ENCODE measurements at places on chromosomes 1 and 21.

DNA sequence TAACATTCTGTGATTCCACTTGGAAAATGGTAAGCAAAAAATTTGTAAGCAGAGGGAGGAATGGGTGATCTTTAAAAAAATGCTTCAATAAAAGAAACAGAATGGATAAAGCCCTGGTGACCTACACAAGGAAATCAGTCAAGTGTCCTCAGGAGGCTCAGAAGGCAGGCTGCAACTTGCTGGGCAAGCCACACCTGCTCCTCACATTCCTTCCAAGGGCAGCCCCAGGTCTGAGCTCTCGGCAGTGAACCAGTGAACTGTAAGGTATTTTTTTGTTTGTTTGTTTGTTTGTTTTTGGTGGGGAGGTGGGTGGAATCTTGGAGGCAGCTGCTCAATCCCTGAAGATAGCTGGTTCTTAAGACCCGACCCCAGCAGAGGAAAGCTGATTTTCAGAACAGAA, 4.4 kb downstream of the TACSTD2 start:
- no peak for DNase-seq

DNA sequence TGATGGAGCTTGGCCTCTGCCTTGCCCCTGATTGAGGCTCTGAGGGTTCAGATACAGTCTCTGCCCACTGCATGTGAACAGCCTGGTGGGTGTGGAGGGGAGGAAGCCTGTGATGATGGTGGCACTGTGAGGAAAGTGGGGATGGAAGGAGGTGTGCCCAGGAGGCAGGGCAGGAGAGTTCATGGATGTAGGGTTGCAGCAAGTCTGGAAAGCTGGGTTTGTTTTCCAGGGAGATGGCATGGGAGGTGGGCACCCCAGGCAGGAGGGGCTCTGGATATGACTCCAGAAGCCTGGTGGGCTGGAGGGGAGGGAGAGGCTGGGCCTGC, 63.2 kb downstream of the ADARB1 start:
- DNase-seq, result no peak

GRCh38 chr1:198923993-198924392, 285.2 kb downstream of the PTPRC start:
- no peak for DNase-seq

GRCh38 chr1:167842872-167843271, 71.1 kb downstream of the ADCY10 start:
- DNase-seq, result no peak

- no peak for DNase-seq
Measured at GRCh38 chr21:24716281-24716918, 890.9 kb downstream of the MRPL39 start.

- no peak for DNase-seq
Measured at GRCh38 chr1:53408013-53408754, 51.0 kb upstream of the DMRTB1 start.

DNA sequence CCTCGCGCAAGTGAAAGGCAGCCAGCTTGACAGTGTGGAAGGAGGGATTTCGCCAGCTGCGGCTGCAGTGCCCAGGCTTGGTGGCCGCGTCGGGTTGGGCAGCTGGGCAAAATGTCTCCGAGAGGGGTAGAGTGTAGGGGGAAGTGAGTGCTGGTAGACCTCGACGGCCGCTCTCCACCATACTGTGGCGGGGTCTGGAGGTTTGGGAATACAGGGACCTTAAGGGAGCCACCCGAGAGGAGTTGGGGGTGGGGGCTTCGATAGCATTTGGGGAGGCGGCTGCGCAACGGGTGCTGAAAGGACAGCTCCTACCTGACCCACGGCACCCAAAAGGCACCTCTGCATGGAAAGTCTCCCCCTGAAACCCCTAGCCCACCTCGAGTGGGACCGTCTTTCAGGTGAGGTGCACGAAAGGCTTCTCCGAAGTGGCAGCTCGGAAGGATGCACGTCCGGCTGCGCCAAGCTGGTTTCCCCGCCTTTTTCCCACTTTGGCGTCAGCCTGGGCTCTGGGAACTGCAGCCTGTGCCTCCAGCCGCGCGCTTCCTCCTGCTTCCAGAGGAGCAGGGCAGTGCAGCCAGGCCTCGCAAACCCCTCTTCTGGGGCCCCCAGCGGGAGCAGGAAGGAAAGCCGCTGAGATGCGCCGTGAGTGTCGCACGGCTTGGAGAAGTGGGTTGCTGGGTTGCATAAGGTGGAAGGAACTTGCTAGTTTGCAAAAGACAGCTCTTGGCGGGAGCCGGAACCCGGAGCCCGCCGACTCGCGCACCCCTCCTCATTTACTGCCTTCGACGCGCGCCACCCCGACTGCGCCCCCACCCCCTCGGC, 531 bp upstream of the HMGN2 start:
- peak; percentile 30 for DNase-seq

GRCh38 chr21:33948951-33949444, 33.4 kb upstream of the ATP5PO start:
- no peak for DNase-seq

DNA sequence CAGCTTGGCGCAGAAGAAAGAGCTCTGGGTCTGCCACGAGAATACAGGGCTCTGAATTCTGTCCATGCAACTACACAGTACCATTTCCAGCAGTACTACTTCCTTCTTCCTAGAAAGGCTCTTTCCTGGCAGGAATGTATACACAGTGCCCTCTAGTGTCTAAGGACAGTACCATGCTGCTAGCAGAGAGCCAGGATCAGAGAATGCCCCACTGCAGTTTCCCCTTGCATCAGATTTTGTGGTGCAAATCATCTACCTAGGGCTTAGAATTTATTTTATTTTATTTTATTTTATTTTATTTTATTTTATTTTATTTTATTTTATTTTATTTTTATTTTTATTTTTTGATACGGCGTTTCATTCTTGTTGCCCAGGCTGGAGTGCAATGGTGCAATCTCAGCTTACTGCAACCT, 50.8 kb downstream of the PAX7 start:
- no peak for DNase-seq

- DNase-seq, result no peak
Measured at GRCh38 chr1:186629341-186629740, 50.9 kb downstream of the PTGS2 start.

DNA sequence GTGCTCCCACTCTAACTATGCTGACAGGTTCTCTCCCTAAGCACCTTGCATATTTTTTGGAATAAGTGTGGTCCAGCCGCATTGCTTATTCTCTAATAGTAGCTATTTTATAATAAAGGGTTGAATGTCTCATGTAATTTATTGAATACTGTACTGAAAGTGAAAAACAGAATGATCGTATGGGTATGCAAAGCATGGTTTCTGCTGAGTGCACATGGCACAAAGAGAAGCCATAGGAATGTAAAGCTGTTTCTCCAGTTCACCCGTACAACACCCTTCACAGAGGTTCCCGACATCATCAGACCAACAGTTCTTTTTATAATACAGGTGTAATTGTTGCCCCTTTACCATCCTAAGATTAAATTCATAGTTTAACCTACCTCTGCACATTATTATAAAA, 8.9 kb upstream of the HAO2 start:
- DNase-seq, result no peak

DNA sequence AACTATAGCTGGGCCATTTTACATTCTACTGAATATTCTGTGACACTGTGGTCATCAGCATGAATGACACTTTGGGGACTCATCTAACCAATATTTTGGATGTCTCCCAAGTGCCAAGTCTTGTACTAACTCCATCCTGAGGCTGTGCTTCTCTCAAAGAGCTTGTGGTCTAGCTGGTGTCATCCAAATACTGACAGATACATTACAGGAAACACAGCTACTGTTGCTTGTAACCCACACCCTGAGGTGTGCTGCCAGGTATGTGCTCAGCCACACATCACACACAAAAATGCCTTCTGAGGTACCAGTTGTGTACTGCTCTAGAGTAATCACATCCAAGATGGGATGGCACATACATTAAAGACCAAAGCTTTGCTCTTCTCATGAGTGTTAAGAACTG, 81.6 kb downstream of the ST6GALNAC5 start:
- DNase-seq, result no peak

DNA sequence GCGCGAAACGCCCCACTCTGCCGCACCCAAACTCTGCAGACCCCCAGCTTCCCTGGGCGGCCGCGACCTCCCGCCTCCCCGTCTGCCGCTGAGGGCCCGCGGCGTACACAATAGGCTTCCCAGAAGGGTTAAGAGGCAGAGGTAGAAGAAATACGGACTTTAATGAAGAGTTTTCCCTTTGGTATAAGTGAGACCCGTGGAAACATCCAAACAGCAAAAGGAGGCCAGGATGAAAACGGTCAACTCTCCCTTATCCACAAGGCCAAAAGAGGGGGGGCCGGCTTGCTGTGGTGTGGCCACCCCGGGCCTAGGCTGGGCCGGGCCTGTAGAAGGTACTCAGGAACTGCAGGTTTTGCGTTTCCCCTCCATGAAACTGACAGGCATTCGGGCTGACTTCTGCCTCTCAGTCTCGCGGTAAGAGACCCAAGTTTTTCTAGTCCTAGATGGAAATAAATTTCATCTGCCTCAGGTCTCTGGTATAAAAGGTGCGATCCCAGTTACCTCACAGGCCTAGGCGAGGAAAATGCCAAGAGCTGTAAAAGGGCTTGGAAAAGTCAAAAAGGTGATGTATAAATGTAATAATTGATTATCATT, 671 bp upstream of the PYGO2 start:
- DNase-seq, result no peak

GRCh38 chr1:161950377-161950776, 73.3 kb downstream of the OLFML2B start:
- no peak for DNase-seq

DNA sequence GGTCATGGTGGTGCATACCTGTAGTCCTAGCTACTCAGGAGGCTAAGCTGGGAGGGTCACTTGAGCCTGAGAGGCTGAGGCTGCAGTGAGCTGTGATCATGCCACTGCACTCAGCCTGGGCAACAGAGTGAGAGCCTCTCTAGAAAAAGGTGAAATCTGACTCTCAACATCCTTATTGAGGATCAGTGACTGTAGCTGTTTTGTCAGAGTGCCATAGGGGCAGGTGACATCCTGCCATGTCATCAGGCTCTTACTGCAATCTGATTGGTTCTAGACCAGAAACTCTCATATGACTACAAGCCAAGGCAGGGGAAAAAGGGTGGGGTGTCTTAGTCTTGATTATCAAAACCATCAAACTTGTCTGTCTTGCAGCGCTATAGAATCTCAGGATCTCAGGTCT, 62.8 kb upstream of the NGF start:
- DNase-seq, result no peak

GRCh38 chr21:15671188-15671587, 58.6 kb upstream of the USP25 start:
- no peak for DNase-seq

GRCh38 chr1:173208868-173209267, 1.7 kb upstream of the TNFSF4 start:
- no peak for DNase-seq

DNA sequence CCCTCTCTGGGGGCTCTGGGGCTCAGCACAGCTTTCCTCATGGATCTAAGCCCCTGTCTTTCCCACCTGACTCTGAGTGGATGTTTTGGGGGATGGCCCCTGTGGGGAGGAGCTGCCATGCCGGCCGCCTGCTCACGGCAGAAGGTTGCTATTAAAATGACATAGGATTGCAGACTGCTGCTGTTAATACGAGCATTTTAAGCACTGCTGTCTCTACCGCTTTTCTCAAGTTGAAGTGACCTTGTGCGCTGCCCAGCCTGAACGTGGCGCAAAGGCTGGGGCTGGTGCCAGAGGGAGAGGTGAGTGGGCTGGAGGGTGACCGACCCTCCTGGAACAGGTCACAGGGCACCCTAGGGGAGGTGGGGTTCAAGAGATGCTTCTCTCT, 58.4 kb downstream of the DISP3 start:
- DNase-seq, result no peak

DNA sequence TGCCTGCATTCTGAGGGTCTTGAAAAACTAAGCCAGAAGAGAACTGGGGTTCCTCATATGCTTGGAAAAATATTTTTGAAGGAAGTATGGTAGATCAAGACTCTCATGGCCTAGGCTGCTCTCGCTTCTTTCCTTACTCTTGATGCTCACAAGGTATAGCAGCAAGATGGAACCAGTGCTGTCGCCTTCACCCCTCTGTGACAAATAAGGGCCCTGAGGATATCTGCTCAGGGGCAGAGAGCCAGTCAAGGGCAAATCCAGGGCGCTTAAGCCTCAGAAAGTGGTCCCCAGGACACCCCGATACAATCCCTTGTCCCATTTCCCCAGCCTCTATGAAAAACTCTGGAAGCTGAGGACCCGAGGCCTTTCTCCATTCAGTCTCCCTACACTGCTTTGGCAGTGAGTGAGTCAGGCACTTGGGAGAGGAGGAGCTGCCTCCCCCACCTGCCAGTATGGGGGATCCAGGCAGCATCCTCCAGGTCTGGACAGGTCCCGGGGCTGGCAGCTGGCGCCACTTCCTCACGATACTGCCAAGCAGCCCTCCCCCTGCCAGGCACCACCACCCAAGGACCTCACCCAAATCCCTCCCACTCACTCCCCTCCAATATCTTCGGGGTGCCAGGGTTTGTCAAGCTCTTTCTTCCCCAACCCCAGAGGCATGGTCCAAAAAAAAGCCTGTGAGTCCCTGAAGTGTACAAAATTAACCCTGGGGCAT, 1.3 kb downstream of the IGSF9 start:
- no peak for DNase-seq

- DNase-seq, result no peak
Measured at GRCh38 chr1:220994671-220995070, 115.4 kb downstream of the HLX start.

DNA sequence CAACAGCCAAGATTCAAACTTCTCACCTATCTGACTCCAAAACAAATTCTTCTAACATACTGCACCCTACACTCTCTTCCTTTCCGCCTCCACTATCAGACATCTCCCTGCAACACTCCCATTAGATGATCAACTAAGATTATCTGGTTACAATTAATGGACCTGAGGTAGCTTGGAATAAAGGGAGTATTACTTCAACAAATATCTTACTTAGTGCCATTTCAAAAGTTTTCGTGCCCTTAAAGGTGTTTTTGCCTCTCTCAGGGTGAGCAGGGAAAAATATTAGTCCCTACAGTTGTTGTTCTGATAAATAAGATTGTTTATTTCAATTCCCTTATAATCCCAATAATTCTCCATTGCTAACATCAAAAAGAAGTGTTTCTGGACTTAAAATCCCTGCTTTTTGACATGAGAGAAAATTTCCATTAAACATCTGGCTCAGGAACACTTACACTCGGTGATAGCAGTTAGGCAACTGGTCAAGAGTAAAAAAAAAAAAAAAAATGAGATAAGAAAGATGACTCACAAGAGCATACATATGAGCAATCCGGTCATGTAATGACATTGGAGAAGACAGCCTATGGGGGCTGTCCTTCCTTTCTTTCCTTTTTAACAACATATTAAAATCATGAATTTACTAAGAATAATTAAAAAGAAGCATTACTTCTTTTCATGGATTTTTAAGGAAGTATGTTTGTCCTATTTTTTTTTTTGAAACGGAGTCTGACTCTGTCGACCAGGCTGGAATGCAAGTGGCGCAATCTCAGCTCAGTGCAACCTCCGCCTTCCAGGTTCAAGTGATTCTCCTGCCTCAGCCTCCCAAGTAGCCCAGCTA, 7.6 kb downstream of the RSBN1 start:
- DNase-seq, result no peak

DNA sequence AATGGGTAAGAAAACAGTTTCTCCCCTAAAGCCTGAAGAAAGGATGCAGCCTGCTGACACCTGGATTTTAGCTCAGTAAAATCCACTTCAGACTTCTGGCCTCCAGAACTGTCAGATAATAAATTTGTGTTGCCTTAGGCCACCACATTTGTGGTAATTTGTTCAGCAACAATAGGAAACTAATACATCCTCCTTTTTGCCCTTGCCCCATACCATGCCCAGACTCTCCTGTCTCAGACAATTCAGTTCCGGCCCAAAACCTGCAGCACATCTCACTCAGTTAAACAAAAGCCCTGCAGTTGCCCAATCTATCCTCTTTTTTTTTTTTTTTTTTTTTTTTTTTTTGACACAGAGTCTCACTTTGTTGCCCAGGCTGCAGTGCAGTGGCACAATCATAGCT, 25.8 kb downstream of the SMIM12 start:
- no peak for DNase-seq

Data from stimulated activated CD4-positive, alpha-beta T cell treated with anti-CD3 and anti-CD28 coated beads, Interleukin-12 subunit alpha, Interleukin-12 subunit beta, amount 100 ng/mL, for 4 hours (primary cell).